Tongue (tissue), 3 donors: ENCODE measurements at places on chromosomes 2 and 18. TPM values are rescaled to one million over a fixed set of nuclear protein-coding genes. Genes with fewer than 3 reads are reported as not detected.
A peak's percentile ranks its signal among the peaks of the same experiment; 100 is the strongest.

- DNase-seq, result peak; percentile 78
Measured at GRCh38 chr18:13266218-13267100, 47.9 kb downstream of the LDLRAD4 start.

DNA sequence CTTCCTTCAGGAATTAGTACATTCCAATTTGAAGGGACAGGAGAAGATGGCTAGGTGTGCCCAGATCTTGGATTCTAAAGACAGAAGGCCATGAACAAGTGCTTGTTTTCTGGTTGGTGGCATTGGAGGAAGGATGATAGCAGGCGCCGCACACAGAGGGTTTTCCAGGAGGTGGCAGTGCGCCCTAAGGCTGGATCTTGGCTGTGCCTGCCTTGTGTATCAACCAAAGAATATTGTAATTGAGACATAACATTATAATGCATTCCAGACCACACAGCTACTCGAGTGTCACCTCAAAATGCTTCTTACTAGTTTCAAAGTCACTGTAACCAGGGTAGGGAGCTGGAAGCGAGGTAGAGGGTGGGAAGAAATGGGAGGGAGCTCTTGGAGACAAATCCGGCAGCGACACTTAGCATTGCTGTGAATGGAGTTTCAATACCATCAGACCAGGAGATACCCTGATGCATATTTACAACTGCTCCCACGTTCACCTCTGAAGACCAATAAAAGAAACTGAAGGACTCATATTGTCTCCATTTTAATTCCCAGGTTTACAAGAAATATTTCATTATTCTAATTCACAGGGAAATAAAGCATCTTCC is 42.5 kb downstream of the CPO start:
- DNase-seq, result peak; percentile 86

GRCh38 chr18:32439802-32440201 is 30.9 kb downstream of the GAREM1 start:
- DNase-seq, result no peak

DNA sequence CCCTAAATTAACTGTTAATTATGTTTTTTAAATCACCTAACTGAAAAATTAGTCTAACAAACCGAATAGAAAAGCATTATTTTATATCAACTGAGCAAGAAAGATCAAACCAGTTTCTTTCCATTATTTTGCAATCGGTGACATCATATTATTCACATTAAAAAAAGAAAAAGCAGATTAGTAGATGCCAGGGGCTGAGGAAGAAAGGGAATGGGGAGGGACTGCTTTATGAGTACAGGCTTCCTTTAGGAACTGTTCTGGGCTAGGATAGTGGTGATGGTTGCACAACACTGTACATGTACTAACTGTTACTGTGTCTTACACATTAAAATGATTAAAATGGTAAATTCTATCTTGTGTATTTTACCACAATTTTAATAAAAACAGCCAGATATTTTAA is 59.3 kb downstream of the COBLL1 start:
- DNase-seq, result no peak

DNA sequence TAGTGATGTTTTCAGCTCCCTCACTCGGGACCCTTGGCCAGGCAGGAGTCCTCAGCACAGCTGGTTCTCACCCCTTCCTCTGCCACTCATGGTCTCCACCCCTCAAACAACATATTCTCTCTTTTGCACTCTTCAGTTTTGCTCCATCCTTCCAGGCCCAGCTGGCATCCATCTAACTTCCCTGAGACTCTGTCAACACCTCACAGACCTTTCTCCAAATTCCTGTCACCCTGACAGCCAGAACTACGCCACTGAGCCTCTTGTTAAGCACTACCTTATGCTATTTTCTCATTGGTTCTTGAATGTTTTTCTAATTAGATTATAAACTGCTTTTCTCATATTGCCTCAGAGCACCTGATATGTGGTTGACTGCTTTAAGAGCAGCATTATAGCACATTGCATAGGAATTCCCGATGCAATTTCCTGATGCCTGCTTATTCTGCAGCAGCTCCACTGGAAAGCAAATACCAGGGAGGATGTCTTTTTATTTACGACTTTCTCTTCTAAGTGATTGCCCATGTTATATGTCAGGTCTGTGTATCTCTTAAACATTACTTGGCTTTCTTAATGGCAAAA is 12.4 kb upstream of the INO80C start:
- DNase-seq, result no peak

DNA sequence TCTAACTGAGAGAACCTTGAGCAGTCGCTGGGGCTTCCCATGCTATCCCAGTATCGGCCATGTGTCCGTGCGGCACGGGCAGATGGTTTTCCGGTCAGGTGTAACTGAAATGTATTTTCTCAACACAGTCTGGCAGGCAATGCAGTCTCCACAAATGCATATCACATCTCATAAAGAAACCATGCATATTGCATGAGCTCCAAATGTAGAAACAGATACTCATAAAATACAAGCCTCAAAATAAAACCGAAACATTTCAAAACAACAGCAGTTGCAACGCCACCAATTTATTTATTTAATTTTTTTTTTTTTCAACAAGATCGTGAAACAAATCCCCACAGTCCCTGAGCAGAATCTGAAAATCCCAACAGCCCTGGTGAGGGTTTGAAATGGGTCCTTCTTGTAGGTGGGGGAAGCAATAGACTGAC is 299.4 kb downstream of the LPIN1 start:
- no peak for DNase-seq

DNA sequence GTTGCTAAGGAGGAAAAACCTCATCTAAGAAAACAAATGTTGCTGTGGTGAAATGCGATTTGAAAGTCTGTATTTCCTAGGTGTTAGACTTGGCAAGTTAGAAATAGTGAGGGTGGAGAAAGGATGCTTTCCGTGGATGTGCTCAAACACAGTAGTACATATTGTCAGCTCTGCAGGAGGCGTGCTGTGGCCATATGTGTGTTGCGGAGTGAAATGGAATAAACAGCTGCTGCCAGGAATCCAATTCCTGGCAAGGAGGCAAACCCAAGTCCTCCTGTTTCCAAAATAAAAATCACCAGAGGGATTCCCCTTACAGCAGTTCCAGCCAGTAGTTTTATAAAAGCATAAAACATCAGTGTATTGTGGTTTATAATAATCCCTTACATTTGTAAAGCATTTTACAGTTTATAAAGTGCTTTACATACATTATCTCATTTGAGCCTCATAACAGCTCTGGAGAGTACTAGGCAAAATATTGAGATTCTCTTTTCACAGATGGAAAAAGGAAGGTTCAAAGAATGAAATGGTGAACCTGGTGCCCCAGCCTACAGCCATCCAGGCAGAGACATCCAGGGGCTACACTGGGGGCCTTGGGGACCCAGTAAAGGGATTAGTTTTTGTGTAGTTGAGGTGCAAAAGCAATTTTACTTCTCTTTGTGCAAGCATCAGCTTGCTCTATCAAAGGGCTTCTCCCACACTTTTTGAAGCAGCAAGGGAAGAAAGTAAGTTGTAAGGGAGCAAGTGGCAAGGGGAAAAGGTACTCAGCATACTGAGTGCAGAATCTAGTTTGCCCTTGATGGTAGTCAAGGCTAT is 206.0 kb downstream of the AGPS start:
- DNase-seq, result peak; percentile 97

DNA sequence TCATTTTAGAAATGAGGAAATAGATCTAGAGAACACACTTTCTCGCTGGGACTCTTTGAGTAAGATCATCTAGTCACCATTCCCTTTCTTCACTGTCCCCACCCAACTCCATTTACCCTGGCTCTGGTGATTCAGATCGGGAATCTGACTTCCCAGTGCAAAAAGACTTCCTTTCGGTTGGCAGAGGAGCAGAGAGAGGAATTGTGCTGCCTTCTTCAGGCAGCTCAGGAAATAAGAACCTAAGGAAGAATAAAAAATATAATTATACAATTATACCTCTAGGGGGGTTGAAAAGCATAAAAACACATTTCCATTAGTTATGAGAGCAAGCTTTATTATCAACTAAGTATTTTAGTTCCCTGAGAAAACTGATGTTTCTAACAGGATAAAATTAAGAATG is 9.3 kb upstream of the MPP4 start:
- DNase-seq, result no peak

- DNase-seq, result peak; percentile 82
Measured at GRCh38 chr2:217277646-217278398, 418.0 kb upstream of the TNP1 start.

DNA sequence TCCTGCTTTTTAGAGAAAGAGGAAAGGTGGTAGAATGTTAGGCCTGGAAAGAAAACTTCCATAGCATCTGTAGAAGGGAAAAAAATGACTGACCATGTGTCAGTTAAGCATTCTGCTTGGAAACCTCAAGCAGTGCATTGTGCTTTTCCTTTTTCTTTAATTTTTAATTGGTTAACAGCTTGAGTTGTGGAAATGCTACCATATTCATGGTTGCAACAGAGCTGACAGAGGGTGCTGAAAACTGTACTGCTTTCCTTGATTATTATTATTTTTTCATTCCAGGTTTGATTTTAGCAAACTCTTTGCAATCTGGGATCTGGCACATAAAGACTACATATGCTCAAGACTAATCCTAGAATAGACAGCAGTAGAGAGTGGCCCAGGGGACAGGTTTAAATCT is 404.5 kb downstream of the EPHA4 start:
- no peak for DNase-seq

DNA sequence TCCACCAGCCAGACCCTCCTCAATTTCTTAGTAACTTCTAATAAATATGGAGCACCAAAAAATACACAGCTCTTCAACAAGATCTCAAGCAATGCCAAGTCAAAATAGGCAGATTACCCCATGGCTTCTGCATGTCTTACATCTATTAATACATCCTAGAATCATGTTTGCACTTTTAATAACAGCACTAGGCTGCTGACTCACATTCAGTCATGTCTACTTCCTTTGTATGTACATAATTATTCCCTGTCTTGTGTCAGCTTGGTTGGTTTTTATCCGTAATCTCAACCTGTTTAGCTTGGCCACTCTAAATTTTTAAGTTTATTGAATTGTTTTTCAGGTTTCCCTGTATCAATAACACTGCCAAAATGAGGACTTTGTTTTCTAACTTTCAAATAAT is 420.1 kb upstream of the ACVR2A start:
- no peak for DNase-seq

- no peak for DNase-seq
Measured at GRCh38 chr2:149744865-149745264, 157.3 kb upstream of the MMADHC start.

The LYPD1 gene
- 3.6 TPM for total RNA-seq

The NMUR1 gene
- 0.41 TPM for total RNA-seq

The CRYGD gene
- not detected for total RNA-seq

The PARD6G gene
- 11.6 TPM for total RNA-seq

The IMMT gene
- 93.1 TPM for total RNA-seq

The ASB18 gene
- 3.5 TPM for total RNA-seq

The SH3RF3 gene
- total RNA-seq, result 10.1 TPM
